ENCODE measurements at places on chromosomes 11 and 22. TPM values are rescaled to one million over a fixed set of nuclear protein-coding genes. Genes with fewer than 3 reads are reported as not detected.

Gene SLC22A25
- total RNA-seq: not detected

Gene CDKN1C
- 236 TPM for total RNA-seq

Gene BATF2
- total RNA-seq: 2.5 TPM

Gene TSKU
- total RNA-seq: 67.0 TPM

Gene AQP11
- total RNA-seq: 8.8 TPM

Gene KIF18A
- total RNA-seq: 0.52 TPM

Gene SYT8
- total RNA-seq: 2.4 TPM

Gene B4GALNT4
- 45.0 TPM for total RNA-seq

Gene CSF2RB
- total RNA-seq: 2.3 TPM

Gene DEFB131B
- total RNA-seq: not detected

Gene GRK3
- 14.8 TPM for total RNA-seq

Gene GAB4
- not detected for total RNA-seq

Gene TRPM5
- 0.08 TPM for total RNA-seq

Gene UBQLN3
- total RNA-seq: 1.6 TPM

Gene STARD10
- 45.8 TPM for total RNA-seq

Gene MMP7
- total RNA-seq: 7.3 TPM

Gene AIFM3
- 0.48 TPM for total RNA-seq

Gene TMEM45B
- not detected for total RNA-seq

Gene UPK2
- not detected for total RNA-seq

Gene SUSD2
- 4.1 TPM for total RNA-seq

Gene SNX15
- 10.2 TPM for total RNA-seq

Gene TMPRSS6
- total RNA-seq: not detected

Gene GRM5
- not detected for total RNA-seq

Gene SYT7
- total RNA-seq: 4.6 TPM

Gene PNPLA5
- total RNA-seq: not detected

Gene SAA2
- not detected for total RNA-seq

Gene UCP3
- 1.6 TPM for total RNA-seq

Gene ALDH3B1
- 6.4 TPM for total RNA-seq

Gene FXYD2
- total RNA-seq: 6.1 TPM

Gene TMEM86A
- total RNA-seq: 14.9 TPM

Gene C11orf91
- not detected for total RNA-seq

Gene YPEL1
- 11.4 TPM for total RNA-seq

Gene CARD16
- total RNA-seq: 6.6 TPM

Data from ovary (tissue), 10 donors.